Fibroblast of skin of right quadriceps (primary cell): ENCODE measurements at places on chromosomes 5 and 9.

- no peak for DNase-seq
These were observed 11.9 kb downstream of the BASP1 start for GRCh38 chr5:17229313-17229712.

DNA sequence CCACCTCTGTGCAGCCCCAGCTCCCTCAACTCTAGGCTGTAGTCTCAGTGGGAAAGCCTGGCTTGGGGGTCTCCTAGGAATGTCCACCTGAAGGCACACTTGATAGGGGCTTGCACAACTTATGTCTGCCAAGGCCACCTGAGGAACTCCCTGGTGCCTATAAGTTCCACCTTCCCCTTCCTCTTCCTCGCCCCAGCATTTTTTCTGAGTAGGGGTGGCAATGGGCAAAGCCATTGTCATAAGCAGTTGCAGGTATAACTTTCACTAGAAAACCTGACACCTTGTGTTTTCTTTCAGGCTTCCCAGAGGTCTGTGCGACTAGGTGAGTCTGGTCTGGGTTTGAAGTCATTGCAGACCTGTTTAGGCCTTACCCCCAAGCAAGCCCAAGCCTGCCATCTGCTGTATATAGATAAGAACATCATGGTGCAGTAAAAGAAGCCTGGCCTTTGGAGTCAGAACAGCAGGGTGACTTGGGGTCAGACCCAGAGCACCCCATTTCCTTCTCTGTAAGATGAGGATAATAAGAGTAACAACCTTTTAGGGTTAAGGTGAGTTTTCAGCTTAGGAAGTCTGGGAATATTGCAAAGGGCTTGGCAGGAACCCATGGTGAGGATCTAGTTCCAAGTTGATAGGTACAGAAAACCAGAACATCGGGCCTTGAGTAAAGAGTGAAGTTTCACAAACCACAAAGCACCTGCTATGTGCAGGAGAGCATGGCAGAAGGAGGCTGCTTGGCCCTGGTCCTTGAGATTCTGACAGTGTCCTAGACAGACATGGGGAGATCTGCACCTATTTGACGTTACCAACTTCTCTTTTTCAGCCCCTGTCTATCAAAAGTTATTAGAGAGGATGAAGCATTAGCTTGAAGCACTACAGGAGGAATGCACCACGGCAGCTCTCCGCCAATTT, 33.8 kb downstream of the TGFBI start:
- DNase-seq, result peak; percentile 36

- DNase-seq, result peak; percentile 35
These were observed 128.5 kb upstream of the VLDLR start for GRCh38 chr9:2493109-2493508.

DNA sequence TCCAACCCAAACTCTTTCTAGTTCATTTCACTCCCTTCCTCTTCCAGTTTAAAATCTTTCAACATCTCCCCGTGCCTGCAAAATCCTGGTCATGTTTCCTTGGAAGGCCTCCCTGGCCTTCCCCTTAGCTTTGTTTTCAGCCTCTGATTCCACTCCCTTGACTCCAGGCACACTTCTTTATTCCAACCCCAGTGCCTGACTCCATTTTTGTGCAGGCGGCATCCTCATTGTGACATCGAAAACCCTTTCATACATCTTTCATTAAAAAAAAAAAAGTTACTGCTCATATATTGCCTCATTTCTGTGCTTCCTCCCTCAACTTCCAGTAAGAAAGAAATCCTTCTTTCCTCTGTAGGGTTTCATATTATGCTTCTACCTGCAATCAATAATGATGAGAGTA, 7.1 kb upstream of the TNFSF8 start:
- no peak for DNase-seq
